ENCODE measurements at places on chromosomes 11 and 22.

DNA sequence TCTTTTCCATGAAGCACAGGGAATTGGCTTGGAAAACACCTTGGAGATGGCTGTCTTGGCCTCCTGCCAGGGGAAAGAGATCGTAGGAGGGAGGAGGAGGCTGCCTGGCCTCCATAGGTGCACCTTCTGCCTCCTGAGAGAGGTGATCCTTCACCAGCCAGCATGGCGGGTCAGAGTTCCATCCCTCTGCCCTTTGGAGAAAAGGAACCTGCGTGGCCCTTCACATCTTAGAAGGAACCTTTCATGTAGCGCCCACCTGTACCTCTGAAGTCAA is 58.2 kb upstream of the DRD2 start:
- no peaks in the 10 kb centered on the region for H3K4me1 ChIP-seq
- H3K27ac ChIP-seq, result no peak overlapping the region
- H3K36me3 ChIP-seq, result no peaks in the 10 kb centered on the region
- no peak overlapping the region for H3K4me3 ChIP-seq
- H3K27me3 ChIP-seq, result no peaks in the 10 kb centered on the region

GRCh38 chr11:13046637-13047570 is 37.8 kb downstream of the RASSF10 start:
- no peaks in the 10 kb centered on the region for H3K4me1 ChIP-seq
- no peak overlapping the region for H3K27ac ChIP-seq
- no peak for DNase-seq
- H3K36me3 ChIP-seq, result no peaks in the 10 kb centered on the region
- no peaks in the 10 kb centered on the region for H3K27me3 ChIP-seq

- peaks cover 5% of the 10 kb centered on the region for H3K36me3 ChIP-seq
- H3K27me3 ChIP-seq, result no peaks in the 10 kb centered on the region
- DNase-seq, result no peak
- no peak overlapping the region for H3K27ac ChIP-seq
- H3K4me3 ChIP-seq, result no peak overlapping the region
These were observed 26.6 kb downstream of the ATG16L2 start for GRCh38 chr11:72840780-72841179.

- H3K4me3 ChIP-seq, result no peak overlapping the region
- no peak for DNase-seq
- H3K27me3 ChIP-seq, result no peaks in the 10 kb centered on the region
- no peaks in the 10 kb centered on the region for H3K36me3 ChIP-seq
- H3K27ac ChIP-seq, result no peak overlapping the region
These were observed 148.0 kb downstream of the CTTN start for GRCh38 chr11:70546191-70546940.

DNA sequence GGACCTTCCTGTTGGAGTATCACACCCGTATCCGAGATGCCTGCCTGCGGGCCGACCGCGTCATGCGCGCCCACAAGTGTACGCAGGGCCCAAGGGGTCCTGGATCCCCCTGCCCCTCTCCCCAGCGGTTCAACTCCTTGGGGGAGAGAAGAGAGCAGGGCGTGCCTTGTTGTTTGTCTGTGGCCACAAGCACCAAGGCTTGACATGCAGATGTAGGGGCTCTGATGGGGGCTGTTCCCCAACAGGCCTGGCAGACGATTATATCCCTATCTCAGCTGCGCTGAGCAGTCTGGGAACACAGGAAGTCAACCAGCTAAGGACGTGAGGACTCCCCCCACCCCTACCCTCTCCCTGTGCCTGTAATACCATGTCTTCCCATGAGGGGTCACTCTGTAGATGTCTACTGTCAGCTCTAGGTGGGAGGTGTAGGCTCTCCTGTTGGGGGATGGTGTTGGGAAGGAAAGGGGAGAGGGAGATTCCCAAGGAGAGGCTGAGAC is 6.8 kb downstream of the CFL1 start:
- DNase-seq, result no peak
- no peak overlapping the region for H3K4me3 ChIP-seq
- H3K36me3 ChIP-seq, result peaks cover 28% of the 10 kb centered on the region
- H3K27me3 ChIP-seq, result no peaks in the 10 kb centered on the region

- no peaks in the 10 kb centered on the region for H3K27me3 ChIP-seq
- H3K36me3 ChIP-seq, result no peaks in the 10 kb centered on the region
- peaks cover 84% of the 10 kb centered on the region for H3K4me1 ChIP-seq
- no peak for DNase-seq
These were observed 2.4 kb downstream of the ZDHHC8 start for GRCh38 chr22:20133930-20134549.

- no peak for DNase-seq
- H3K27ac ChIP-seq, result no peak overlapping the region
- no peaks in the 10 kb centered on the region for H3K36me3 ChIP-seq
- H3K4me3 ChIP-seq, result no peak overlapping the region
- H3K27me3 ChIP-seq, result no peaks in the 10 kb centered on the region
These were observed 3.8 kb upstream of the OR10A5 start for GRCh38 chr11:6841694-6842093.

GRCh38 chr11:2592559-2593392 is 107.0 kb downstream of the KCNQ1OT1 start:
- no peak overlapping the region for H3K27ac ChIP-seq
- no peaks in the 10 kb centered on the region for H3K4me1 ChIP-seq
- H3K36me3 ChIP-seq, result no peaks in the 10 kb centered on the region
- no peaks in the 10 kb centered on the region for H3K27me3 ChIP-seq

DNA sequence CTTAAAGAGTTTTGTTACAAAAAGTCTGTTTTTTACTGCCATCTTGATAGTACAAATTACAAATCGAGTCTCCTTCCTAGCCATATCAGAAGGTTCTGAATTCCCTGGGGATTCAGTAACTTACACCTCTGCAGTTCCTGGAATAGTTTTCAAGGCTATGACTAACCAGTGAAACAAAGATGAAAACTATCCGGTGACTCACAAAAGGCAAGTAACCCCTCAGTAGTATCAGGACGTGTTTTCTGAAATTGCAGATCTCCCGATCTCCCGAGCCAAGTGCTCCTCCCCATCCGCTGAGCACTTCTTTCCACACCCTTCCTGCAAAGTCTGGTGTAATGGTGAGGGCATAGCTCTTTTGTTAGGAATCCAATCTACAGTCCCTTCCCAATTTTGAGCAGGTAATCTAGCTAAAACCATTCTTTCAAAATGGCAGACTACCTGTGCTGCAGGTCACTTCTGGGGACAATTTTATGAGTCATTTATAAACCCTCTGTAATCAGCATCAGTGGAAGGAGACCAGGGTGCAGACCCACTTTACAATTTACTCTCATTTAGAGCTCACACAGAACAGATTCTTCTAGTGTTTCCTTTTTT is 7.7 kb downstream of the E2F8 start:
- H3K27me3 ChIP-seq, result peaks cover 7% of the 10 kb centered on the region
- no peaks in the 10 kb centered on the region for H3K36me3 ChIP-seq
- H3K4me3 ChIP-seq, result no peak overlapping the region
- H3K4me1 ChIP-seq, result no peaks in the 10 kb centered on the region
- no peak for DNase-seq

DNA sequence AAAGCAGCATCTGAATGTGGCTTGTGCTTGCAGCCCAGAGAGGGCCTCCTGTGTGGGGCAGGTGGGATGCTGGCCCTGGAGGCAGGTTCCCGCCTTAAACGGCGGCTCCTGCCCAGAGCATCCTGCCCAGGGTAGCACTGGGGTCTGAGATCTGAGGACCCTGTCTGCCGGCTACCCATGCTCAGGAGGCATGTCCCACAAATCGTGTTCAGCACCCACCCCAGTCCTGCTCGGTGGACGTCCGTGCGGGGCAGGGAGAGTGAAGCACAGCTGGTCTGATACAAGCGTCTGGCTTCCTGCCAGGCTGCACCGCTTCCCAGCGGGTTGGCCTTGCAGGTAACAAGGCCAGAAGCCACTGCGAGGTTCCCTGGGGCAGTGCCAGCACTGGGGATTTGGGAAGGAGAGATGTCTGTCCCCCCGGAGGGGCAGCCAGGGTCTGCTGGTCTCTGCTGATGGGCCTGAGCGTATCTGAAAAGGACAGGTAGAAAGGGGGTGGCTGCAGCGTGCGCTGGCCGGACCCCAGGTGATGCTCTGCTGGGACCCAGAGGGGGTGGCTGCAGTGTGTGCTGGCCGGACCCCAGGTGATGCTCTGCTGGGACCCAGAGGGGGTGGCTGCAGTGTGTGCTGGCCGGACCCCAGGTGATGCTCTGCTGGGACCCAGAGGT is 3.6 kb downstream of the TRABD start:
- peaks cover 16% of the 10 kb centered on the region for H3K36me3 ChIP-seq
- no peak for DNase-seq
- peak overlapping the region; percentile 93 for H3K27ac ChIP-seq
- peaks cover 24% of the 10 kb centered on the region for H3K4me1 ChIP-seq
- H3K4me3 ChIP-seq, result no peak overlapping the region
- no peaks in the 10 kb centered on the region for H3K27me3 ChIP-seq

DNA sequence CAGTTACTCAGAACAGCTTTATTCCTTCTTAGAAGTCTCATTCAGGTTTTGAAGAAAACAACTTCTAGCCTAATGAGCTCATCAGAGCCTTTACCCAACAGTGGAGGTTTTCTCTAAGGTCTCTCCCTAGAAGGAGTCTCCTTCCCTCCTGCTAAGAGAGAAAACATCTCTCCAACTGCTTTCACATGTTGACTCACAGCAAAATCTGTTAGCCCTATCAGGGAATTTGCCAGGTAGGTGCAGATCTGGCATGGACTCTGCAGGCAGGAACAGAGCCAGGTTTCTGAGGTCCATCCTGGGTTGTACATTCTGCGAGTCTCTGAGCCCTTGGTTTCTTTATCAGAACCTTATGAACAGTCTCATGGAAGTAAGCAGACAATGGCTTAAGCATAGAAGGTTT is 214.4 kb downstream of the HIPK3 start:
- H3K4me1 ChIP-seq, result no peaks in the 10 kb centered on the region
- H3K36me3 ChIP-seq, result no peaks in the 10 kb centered on the region
- H3K27me3 ChIP-seq, result no peaks in the 10 kb centered on the region
- no peak overlapping the region for H3K4me3 ChIP-seq

DNA sequence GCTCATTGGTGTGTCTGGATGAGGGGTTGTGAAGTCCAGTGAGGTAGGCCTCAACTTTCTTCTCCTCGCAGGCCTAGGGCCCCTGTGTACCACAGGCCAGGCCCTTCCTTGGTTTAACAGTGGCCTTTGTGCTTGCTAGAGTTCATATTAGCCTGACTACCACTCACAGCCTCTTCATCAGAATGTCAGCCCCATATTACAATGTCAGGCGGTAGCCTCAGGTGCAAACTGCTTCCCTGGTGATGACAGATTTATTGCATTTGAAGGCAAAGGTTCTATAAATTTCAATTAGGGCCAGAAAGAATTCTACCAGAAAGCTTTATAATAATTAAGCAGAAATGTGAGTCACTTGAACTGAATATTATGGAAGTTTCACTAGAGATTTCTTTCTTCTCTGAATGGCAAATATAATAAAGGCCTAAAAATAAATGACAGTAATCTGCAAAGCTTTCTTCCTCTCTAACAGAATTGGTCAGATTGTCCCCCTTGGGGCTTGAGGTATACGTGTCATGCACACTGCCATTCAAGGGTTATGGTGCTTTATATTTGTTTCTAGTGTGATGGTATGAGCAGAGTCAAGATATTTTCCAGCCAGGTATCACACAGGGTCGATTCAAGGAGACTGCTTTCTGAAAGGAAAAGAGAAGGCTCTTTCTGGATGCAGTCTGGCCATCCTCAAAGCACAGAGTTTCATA is 210.3 kb downstream of the CWF19L2 start:
- no peaks in the 10 kb centered on the region for H3K36me3 ChIP-seq
- no peaks in the 10 kb centered on the region for H3K27me3 ChIP-seq
- H3K27ac ChIP-seq, result no peak overlapping the region
- no peak for DNase-seq
- no peak overlapping the region for H3K4me3 ChIP-seq

DNA sequence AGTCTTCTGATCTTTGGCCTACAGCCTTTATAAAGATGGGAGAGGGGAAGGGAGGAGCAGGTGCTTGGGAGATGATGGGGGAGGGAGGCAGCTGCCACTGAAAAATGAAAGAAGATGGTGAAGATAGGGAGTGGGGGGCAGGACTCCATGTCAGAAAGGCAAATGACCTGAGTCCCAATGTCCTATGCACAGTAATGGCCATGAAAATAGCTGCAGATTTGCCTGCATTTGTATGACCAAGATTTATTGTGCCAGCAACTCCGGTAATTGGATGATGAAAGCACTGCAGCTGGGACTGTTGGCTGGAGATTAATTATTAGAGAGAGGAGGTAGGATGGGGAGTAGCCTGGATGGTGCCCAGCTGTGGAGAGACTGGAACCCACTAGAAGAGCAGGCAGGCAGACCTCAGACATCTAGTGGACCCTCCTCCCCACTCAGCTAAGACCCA is 36.1 kb downstream of the NEU3 start:
- peak overlapping the region; percentile 82 for H3K27ac ChIP-seq
- no peak for DNase-seq
- no peaks in the 10 kb centered on the region for H3K4me1 ChIP-seq
- H3K4me3 ChIP-seq, result no peak overlapping the region
- H3K27me3 ChIP-seq, result no peaks in the 10 kb centered on the region

DNA sequence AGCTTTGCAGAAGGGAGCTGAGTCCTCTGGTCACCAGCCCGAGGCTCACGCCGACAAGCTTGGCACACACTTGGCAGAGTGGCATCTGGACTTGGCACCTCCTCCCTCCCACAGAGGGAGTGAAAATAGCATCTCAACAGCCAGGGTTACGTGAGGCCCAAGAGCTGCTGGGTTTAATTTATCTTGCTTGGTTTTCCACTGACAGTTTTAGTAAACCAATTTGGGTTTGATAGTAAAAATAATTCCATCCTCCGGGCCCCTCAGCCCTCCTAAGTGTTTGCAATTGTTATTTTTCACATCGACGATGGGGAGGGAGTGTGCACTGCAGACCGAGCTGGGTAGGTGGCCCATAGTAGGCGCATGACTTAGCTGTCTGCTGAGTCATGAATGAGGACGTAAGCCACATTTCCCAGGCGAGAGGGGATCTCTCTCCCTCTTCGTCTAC is 107.6 kb upstream of the ASPHD2 start:
- H3K36me3 ChIP-seq, result no peaks in the 10 kb centered on the region
- H3K27ac ChIP-seq, result no peak overlapping the region
- H3K27me3 ChIP-seq, result no peaks in the 10 kb centered on the region
- no peak for DNase-seq

DNA sequence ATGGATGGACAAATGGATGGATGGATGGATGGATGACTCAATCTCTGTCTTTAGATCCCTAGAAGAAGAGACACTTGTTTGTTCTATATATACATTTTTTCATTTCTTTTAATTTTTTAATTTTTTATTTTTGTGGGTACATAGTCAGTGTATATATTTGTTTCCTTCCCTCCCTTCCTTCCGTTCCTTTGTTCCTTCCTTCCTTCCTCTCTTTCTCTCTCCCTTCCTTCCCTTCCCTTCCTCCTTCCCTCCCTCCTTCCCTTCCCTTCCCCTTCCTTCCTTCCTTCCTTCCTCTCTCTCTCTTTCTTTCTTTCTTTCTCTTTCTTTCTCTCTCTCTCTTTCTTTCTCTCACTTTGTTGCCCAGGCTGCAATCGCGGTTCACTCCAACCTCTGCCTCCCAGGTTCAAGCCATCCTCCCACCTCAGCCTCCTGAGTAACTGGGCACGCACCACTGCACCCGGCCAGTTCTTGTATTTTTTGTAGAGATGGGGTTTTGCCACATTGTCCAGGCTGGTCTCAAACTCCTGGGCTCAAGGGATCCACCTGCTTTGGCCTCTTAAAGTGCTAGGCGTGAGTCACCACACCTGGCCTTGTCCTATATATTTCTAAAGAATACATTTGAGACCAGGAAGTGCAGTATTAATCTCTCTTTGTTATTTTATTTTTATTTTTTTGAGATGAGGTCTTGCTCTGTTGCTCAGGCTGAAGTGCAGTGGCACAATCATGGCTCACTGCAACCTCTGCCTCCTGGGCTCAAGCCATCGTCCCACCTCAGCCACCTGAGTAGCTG is 42.5 kb upstream of the AQP11 start:
- H3K4me1 ChIP-seq, result no peaks in the 10 kb centered on the region
- no peak overlapping the region for H3K4me3 ChIP-seq
- no peaks in the 10 kb centered on the region for H3K27me3 ChIP-seq
- H3K36me3 ChIP-seq, result no peaks in the 10 kb centered on the region
- DNase-seq, result no peak
